Tibial nerve (tissue), 4 donors: ENCODE measurements at places on chromosomes 3 and 15. TPM values are rescaled to one million over a fixed set of nuclear protein-coding genes. Genes with fewer than 3 reads are reported as not detected.

DNA sequence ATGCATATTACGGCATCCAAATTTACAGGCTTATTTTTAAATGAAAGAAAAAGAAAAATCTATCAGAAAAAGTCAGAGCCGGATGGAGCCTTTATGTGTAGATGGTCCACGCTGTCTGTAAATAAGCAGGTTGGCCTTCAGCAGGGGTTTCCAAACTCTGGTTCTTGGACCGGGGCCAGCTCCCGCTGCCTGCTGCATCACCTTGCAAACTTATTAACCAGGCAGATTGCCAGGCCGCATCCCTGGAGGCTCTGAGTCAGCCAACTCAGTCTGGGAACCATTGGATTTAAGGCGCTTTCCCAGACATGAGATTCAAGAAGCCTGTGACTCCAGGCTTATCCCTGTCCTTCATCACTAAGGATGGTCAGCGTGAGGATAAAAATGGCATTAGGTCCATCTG, 212.4 kb downstream of the OPA1 start:
- H3K4me1 ChIP-seq = no peaks in the 10 kb centered on the region
- no peak overlapping the region for H3K27ac ChIP-seq
- H3K27me3 ChIP-seq = no peaks in the 10 kb centered on the region
- no peaks in the 10 kb centered on the region for H3K36me3 ChIP-seq
- peak; percentile 46 for DNase-seq

DNA sequence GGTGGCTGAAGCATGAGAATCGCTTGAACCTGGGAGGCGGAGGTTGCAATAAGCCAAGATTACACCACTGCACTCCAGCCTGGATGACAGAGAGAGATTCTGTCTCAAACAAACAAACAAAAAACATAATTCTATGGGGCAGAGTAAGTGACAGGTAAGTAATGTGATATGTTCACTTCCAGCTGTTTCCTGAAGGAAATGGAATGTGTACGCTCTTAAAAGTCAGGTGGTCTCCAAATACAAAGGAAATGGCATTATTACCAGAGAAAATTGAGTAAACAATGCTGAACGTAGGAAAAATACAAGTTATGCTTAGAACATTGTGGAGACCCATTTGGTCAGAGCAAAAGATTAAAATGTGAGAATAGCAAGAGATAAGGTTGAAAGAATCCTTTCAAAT, 278.5 kb downstream of the SCAPER start:
- no peak for DNase-seq
- H3K4me3 ChIP-seq = no peak overlapping the region
- no peaks in the 10 kb centered on the region for H3K27me3 ChIP-seq

Gene PARP15
- total RNA-seq = 1.2 TPM

Gene NR1I2
- total RNA-seq = 0.39 TPM

Gene CCDC80
- 32.4 TPM for total RNA-seq
